Activated CD4-positive, alpha-beta memory T cell treated with anti-CD3 and anti-CD28 coated beads, Interleukin-2, amount 10 ng/mL, durations not matched to agents 7 days and 5 days (primary cell): ENCODE measurements at places on chromosomes 5 and 9.

GRCh38 chr5:1557114-1557873, 33.5 kb upstream of the LPCAT1 start:
- DNase-seq = no peak

GRCh38 chr5:139667001-139667729, 19.0 kb downstream of the CXXC5 start:
- DNase-seq = peak; percentile 36

DNA sequence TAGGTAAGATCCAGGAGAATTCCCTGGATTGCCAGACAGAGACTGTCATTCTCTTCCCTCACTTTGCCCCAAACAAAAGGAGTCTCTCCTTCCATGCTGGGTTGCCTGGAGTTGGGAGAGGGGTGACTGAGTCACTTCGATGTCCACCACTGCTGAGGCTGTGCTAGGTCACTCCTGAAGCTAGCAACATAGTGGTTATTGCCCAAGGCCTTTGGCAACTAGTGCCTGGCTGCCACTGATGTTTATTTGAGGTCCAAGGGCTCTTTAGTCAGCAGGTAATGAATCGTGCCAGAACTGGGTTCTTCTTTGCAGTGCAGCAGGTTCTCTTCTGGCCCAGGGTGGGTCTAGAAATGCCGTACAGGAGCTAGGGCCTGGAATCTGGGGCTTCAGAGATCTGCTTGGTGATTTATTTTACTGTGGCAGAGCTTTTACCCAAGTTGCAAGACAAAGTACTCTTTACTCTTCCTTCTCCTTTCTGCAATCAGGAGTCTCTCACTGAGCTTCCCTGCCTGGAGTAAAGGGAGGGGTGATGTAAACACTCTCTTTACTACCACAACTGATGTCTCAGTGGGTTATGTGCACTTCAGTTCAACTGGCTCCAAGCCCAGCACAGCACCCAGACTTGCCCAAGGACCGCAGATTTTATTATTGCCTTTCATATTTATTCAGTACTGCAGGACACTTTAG, 155.7 kb upstream of the SH3GL2 start:
- DNase-seq = no peak

DNA sequence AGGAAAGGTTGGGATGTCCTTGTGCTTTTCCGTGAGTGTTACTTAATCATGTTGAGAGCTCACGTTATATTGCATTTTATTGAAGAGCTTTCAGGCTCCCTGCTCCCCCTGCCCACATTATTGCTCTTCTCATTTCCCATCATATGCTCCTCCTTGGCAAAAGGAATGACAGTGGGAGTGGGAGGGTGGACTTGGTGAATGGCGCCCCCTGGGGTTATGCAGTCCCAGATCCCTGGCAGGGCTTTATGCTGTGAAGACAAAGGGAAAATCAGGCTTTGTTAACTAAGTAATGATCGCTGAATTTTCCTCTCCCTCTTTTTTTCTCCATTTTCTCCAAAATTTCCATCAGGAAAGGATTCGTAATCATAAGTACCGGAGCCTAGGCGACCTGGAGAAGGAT, 166.6 kb downstream of the SMARCA2 start:
- no peak for DNase-seq

GRCh38 chr9:135480940-135481310, 1.3 kb downstream of the PPP1R26 start:
- peak; percentile 27 for DNase-seq

GRCh38 chr9:120541921-120542320, 38.0 kb downstream of the CDK5RAP2 start:
- no peak for DNase-seq

- no peak for DNase-seq
These were observed 735.9 kb upstream of the NUDT12 start for GRCh38 chr5:104298518-104298917.

DNA sequence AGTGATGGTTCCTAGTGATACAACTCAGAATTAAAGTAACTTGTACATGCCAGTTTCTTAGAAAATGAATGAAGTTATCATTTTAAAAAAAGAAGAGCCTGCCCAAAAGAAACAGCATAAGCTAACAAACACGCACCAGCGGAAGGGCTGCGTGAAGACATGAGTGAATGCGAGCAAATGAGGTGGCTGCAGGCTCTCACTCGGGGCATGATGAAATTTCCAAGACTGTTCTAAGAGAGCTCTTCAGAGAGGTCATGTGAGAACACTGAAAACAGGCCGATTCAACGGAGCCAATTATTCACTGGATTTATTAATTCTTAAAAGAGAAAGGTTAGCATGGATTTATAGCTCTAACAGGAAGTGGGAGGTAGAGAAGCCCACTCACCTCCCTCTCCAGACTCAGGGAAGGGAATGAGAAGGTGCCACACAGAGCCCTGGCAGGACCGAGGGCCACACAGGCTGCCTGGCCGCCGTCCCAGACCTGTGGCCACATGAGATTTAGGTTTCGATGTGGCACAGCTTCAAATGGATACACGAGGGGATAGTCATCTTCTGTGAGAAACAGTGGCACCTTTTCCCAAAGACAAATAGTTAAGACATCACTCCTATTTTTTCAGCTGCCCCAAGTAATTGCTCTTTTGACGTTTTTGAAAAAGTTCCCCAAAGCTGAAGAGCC, 55.5 kb downstream of the HABP4 start:
- no peak for DNase-seq

GRCh38 chr5:1176473-1177391, 24.7 kb upstream of the SLC6A19 start:
- DNase-seq = no peak

- DNase-seq = no peak
These were observed 39.1 kb downstream of the SH3RF2 start for GRCh38 chr5:145975361-145976066.

GRCh38 chr9:76191493-76191892, 202.7 kb downstream of the RFK start:
- no peak for DNase-seq

DNA sequence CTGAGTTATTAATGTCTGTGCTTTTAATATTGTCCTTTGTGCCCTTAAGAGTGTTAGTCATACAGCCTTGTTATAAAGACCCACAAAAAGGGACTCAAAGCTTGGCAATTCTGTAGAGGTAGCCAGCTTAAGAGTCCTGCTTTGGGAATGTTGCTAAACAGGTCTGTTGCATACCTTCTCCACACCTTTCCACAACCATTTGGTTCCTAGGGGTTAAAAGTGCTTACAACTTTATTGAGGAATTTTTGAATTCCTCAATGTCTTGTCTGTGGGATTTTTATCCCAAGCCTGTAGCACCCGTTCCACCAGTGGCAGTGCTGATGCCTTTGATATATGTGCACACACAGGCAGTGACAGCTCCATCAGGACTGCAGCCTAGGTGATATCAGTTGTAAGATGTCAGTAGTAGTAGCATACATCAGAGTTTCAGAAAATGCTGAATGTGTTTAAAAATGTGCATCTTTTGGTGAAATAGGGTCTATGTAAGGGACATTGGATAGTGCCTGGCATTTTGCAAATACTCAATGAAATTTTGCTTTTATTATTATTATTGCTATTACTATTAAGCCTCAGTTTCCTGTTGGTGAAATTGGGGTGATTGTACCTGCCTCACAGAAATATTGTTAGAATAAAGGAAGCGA, 68.5 kb downstream of the WWC1 start:
- no peak for DNase-seq

DNA sequence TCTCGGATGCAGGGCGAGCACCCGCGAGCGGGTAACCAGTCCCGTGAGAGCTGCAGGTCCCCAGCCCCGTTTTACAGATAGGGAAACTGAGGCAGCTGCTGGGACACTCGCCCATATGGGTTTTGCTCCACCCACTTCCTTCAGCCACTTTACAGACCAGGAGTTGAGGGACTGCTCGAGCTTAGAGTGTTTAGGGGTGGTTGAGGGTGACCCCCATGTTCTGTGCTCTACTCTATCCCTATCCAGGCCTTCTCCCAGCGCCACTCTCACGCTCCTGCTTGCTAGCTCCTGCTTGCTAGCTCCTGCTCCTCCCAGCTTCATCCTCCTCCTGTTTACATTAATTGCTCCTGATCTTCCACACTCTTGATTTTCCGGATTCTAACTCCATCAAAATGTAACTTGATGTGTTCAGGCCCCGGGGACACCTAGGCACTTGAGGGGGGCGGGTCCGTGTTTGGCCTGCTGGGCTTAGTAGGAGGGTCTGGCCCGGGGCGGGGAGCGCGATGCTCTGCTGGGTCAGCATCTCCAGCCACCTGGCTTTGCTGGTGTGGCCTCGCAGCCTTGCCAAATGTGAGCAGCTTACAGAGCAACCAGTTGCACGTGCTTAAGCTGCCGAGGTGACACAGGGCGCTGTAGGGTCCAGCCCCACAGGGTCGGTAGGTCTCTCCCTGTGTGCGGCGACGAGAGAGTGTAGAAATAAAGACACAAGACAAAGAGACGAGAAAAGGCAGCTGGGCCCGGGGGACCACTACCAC, 1.5 kb upstream of the PTGES2 start:
- DNase-seq = no peak

GRCh38 chr9:83242066-83242465, 179.1 kb upstream of the RASEF start:
- DNase-seq = no peak
